ENCODE measurements at places on chromosomes 2 and 18.

- DNase-seq, result no peak
These were observed 319.4 kb upstream of the FANCL start for GRCh38 chr2:58560531-58560930.

- DNase-seq, result no peak
These were observed 678.9 kb downstream of the ARHGAP15 start for GRCh38 chr2:143808166-143808565.

DNA sequence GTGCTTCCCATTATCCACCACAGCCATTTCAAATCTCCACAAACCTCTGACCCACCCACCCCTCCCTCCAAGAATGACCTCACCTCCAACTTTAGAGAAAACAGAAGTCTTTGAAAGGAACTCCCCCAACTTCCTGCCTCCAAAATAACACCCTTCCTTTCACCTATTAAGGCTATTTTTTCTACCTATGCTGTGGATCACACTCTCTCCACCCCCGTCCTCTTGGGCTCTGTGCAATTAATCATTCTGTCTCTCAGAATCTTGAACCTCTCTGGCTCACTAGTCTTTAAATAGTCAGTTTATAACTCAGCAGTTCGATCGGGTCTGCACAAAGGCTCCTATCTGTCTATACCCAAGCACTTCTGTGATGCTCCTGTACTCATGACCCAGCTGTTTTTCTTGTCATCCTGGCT lies 37.3 kb upstream of the XPO1 start:
- no peak for DNase-seq

- DNase-seq, result no peak
These were observed 2.1 kb downstream of the ARID5A start for GRCh38 chr2:96538487-96539214.

- no peak for DNase-seq
These were observed 139.8 kb downstream of the RBMS1 start for GRCh38 chr2:160353813-160354212.

- no peak for DNase-seq
These were observed 489.2 kb downstream of the SATB2 start for GRCh38 chr2:198968545-198968944.

DNA sequence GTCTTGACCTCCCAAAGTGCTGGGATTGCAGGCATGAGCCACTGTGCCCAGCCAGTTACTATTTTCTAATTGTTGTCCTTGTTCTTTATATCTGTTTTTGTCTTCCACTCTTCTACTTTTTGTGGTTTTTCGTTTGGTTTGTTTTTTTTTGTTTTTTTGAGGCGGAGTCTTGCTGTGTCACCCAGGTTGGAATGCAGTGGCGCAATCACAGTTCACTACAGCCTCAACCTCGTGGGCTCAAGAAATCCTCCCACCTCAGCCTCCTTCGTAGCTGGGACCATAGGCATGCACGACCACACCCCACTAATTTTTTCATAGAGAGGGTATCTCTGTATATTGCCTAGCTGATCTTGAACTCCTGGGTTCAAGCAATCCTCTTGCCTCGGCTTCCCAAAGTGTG lies 100.7 kb downstream of the EHBP1 start:
- no peak for DNase-seq

DNA sequence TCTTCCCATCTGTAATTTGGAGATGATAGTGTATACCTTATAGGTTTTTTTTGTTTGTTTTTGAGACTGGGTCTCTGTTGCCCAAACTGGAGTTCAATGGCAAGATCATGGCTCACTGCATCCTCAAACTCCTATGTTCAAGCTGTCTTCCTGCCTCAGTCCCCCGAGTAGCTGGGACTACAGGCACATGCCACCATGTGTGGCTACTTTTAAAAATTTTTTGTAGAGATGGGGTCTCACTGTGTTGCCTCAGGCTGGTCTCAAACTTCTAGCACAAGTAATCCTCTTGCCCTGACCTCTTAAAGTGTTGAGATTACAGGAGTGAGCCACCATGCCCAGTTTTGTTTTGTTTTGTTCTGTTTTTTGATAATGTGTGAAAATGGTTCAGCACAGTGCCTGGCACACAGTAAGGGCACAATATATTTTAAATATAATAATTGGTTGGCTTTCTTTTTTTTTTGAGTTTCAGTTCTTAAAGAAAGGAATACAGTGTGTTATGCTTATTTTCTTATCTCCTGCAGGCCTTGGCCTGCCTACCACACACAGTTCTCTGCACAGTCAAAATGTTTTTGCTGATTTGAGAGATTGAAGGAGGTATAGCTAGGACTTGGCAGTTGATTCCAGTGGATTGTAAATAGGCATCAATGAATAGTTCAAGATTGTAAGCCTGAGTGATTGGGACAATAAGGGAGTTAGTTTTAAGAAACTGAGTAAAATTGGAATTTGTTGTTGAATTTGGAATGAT lies 6.1 kb downstream of the ACTR3 start:
- no peak for DNase-seq

DNA sequence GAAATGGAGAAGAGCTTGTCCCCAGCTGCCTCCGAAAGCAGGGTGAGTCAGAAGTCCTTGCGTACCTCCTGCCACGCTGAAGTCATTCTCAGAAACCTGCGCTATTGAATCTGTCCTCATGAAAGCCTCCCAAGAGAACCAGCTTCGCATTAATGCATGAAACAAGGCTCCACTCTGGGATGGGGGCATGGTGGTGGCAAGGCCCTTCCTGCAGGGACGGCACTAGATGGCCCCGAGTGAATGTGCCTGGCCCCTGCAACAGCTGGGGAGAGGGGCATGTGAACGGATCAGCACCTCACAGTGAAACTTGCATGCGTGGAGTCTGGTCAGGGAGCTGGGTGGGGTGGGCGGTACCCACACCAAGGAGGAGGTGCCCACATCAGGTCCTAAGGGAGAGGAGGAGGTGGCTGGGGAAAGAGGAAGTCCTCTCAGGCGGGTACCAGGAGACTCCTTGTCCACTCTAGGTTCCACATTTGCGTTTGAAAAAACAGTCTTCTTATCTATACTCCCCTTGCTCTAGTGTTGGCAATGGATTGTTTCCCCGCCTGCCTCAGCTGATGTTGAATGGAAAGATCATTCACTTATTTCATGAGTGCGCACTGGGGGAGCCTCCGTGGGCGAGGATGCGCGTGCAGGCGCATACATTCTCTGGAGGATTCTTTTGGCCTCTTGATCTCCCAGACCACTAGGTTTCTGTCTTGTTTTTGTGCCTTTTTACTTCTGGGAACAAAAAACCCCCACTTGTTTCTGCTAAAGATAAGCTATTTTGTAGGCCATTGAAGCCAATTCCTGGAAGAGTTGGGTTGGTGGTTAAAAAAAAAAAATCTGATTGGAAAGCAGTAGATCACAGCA lies 104.7 kb downstream of the KLHL29 start:
- DNase-seq, result no peak

DNA sequence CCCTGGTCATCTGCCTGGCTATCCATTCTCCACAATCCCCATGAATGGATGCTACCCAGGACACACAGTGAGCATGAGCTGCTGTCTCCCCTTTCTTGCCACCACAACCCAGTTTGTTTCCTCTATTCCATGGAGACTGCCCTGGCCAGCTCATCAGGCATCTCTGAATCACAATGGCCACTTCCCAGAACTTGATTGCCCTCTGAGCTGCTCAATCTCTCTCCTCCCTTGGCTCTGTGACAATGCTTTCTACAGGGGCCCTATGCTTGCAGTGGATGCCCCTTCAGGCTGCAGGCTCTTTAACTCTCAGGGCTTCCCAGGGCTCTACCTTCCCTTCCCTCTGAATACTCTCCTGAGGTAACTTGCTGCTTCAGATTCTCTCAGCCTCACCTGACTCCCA lies 14.4 kb upstream of the SLC4A5 start:
- DNase-seq, result no peak

- no peak for DNase-seq
These were observed 128.6 kb downstream of the ZFP36L2 start for GRCh38 chr2:43097644-43098408.

DNA sequence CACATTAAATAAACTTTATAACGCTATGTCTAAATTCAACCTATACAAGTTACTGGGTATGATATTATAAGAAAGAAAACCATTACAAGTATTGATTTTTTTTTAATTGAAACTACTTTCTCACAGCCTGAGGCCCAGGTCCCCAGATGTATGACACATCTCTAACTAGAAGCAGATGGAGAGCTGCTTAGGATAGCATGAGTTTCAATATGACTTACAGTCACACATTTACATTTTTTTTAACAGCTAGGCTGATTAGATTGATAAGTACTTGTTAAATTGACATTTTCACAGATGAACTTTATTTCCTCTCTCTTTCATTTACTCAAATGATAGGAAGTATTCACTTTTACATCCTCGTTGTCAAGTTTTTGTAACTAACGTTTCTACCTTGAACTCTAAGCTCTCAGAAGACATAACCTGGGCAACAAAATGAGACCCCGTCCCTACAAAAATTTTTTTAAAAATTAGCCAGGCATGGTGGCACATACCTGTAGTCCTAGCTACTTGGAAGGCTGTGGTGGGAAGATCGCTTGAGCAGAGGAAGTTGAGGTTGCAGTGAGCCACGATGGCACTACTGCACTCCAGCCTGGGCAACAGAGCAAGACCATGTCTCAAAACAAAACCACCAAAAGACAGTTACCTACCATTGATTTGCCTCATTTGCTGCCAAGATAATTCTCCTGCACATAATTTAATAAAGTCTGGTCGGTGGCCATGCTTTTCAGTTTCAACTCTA lies 52.4 kb downstream of the STK39 start:
- DNase-seq, result no peak

DNA sequence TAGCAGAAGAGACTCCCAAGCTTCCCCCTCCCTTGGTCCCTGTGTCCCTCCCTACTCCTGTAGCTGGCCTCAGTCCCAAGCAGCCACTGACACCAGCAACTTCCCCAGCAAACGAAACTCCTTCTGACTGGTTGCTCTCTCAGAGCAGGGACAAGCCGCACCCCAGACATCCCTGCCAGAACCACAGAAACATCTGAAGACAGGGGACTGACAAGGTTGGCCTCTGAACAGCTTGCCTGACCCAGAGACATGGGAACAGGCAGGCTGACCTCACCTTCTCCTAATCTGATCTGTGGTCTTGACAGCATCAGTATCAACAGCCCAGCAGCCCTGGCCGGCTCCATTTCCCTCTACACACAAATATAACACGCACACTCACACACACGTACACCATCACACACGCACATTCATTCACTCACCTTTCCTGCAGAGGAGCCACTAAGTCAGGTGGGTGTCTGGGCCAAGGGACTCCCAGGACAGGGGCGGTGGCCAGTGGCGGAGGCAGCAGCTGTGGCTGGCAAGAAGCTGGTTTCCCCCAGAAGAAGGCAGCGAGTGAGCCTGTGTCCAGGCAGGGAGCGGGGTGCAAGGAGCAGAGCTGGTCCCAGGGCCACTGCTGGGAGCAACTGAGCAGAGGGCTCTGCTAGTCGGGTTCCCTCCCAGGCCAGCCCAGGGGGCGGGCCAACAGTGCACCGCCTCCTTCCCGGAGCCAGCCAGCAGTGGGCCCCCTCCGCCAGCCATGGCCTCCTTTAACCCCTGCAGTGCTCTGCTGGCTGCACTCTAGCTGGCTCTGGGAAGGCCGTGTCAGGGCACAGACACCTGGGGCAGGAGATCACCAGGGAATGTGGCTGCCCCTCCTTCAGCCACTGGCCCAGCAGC lies 59.1 kb downstream of the TNS1 start:
- DNase-seq, result no peak

- DNase-seq, result peak; percentile 2
These were observed 19.6 kb upstream of the CXCR1 start for GRCh38 chr2:218186355-218186766.

GRCh38 chr18:62554061-62554815 lies 31.4 kb downstream of the ZCCHC2 start:
- no peak for DNase-seq

DNA sequence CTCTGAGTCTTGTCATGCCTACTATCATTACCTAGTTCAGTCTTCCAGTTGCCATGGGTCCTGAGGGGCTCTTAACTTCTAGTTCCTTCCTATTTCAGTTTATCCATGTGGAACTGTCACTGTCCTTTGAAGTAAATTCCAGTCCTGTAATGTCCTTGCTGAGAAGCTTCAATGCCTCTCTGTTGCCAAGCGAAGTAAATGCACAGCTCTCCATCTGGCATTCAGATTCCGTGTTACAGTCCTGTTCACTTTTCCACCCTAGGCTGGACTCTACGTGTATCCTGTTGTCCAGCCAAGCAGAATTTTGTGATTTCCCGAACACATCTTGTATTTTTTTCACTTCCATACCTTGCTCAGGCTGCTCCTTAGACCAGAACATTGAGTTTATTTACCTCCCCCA lies 245.3 kb downstream of the BABAM2 start:
- no peak for DNase-seq

DNA sequence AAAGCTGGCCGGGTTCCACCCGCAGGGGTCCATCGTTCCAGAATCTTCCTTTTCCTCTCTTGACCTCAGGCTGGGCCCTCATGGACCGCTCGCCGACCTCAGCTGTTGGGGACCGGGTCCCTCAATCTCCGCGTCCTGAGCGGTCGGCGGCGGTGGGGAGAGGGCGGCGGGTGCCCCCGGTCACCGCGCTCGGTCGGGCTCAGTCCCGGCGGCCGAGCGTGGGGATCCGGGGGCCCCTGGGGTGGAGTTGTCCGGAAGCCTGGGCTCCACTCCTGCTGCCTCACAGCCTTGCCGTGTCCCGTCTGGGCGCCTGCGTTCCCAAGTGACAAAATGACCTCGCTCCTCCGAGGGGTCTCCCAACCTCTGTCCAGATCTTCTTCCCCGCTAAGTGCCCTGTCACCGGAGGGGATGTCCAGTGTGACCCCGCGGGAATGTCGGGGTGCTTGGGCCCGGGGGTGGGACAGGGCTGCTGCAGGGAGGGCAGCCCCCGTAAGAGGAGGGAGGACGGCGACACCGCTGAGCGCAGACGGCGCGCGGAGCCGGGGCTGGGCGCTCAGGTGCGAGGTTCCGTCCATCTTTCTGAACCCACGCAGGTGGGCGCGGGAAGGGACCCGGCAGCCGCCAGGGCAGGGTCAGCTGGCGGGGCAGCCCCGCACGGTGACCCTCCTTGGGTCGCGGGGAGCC lies 16.0 kb upstream of the E2F6 start:
- DNase-seq, result no peak

GRCh38 chr2:17455343-17455742 lies 62.9 kb downstream of the RAD51AP2 start:
- DNase-seq, result no peak

- no peak for DNase-seq
These were observed 91.0 kb downstream of the MAPRE2 start for GRCh38 chr18:35132021-35132902.

DNA sequence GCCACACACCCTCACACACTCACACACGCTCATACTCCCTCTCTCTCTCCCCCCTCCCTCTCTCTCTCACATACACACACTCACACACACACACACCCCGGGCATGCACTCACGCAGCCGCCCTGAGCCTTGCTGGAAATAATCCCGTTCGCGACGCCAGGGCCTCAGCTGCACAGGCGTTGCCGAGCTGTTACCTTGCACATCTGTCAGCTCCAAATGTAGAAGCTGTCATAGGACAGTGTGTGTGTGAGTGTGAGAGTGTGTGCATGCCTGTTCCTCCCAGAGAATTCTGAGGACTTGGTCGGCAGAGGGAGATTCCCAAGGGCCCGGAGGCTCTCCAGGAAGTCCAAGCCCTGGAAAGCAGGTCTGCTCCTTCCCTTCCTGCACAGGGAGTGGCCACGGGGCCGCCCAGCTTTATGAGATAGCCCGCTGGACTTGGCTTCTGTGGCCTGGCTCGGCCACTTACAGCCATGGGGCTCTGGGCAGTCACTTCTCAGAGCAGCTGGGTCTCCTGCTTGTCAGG lies 8.6 kb downstream of the SPR start:
- DNase-seq, result no peak

GRCh38 chr18:58605027-58606020 lies 23.6 kb downstream of the ALPK2 start:
- DNase-seq, result no peak

GRCh38 chr2:222576171-222577081 lies 79.5 kb downstream of the FARSB start:
- no peak for DNase-seq

Measured in NCI-H187 treated with DMSO at 0.1 percent for 48 hours (cell line).